CD4-positive, alpha-beta T cell treated with Interleukin-17A for 1 hour (primary cell): ENCODE measurements at places on chromosomes 7 and 10.

DNA sequence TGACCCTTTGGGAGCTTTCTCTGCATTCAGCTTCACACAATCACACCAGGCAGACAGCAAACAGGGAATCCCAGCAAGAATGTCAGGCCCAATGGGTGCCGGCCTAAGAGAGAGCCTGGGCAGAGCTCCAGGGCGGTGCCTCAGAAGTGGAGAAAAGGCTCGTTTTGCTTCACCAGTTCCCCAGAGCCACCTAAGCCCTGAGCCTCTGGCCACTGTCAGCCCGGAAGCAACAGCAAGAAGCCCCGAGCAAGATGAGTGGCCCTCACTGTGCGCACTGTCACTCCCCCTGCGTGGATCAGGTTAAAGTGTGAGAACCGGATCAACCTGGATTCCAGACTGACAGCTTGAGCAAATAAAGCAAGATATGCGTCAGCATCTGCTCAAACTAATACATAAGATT is 14.7 kb downstream of the CNPY1 start:
- DNase-seq: no peak

GRCh38 chr10:89062861-89063260 is 72.3 kb downstream of the FAS start:
- no peak for DNase-seq

DNA sequence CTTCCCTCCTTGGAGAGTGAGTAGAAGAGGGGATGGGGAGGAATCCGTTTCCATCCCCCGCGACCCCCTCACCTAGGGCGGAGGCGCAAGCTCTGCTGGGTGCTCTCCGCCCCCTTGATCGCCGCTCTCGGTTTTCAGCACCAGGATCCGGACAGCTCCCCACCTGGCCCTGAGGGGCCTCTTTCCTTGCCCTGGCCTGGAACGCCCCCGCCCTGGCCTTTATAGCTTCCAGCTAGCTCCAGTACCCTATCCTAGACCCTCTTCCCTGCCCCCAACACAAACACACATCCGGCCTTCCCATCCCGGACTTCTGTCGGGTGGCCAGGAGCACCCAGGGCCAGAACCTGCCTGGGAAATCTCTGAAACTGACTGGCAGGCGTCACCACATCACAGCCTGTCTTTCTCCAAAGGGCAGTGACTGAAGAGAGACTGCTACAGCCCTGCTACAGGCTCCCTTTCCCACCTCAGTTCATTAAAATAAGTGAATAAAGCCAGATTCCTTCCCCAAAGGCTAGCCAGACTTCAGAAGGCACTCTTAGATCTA is 72.3 kb upstream of the LEP start:
- DNase-seq: no peak

DNA sequence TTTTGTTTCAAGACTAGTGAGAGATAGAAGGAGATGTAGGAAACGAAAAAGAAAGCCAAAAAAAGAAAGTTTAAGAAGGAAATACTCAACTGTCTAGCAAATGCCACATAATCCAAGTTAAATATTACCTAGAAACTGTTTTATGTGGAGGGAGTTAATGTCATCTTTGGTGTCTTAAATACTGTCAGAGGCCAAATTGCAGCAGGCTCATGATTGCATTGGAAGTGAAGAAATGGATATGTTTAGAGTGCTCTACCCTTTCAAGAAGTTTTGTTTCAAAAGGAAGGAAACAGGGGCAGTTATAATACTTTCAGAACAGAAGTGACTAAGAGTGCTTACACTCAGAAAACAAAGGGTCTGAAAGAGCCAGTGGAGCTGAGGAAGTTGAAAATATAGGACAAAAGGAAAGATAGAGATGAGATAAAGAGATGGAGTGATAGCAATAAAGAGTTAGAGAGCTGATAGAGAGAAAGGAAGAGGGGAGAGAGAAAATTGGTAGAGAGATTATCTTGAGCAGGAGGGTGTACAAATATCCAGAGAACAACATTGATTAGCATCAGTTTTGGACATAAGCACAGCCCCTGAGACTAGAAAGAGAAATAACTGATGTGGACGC is 28.0 kb upstream of the GNAI1 start:
- no peak for DNase-seq

- no peak for DNase-seq
Measured at GRCh38 chr7:2810682-2811415, 33.3 kb downstream of the GNA12 start.

DNA sequence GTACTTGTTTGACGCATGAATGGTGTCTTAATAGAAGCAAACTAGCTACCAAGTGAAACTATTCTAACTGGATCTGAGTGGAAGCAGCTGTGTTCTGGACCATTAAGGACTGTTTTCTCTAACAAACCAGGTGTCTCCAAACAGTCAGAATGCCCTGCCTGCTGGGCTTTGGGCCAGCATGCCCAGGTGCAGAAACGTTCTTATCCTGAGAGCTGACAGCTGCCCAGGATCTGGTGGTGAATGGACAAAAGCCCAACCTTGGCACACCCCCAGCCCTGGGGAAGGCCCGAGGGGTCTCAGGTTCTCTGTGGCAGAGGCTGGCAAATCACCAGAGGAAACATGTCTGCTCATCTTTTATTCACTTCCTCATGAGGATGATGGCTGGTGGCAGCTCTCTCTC is 48.2 kb upstream of the LAMB4 start:
- no peak for DNase-seq

DNA sequence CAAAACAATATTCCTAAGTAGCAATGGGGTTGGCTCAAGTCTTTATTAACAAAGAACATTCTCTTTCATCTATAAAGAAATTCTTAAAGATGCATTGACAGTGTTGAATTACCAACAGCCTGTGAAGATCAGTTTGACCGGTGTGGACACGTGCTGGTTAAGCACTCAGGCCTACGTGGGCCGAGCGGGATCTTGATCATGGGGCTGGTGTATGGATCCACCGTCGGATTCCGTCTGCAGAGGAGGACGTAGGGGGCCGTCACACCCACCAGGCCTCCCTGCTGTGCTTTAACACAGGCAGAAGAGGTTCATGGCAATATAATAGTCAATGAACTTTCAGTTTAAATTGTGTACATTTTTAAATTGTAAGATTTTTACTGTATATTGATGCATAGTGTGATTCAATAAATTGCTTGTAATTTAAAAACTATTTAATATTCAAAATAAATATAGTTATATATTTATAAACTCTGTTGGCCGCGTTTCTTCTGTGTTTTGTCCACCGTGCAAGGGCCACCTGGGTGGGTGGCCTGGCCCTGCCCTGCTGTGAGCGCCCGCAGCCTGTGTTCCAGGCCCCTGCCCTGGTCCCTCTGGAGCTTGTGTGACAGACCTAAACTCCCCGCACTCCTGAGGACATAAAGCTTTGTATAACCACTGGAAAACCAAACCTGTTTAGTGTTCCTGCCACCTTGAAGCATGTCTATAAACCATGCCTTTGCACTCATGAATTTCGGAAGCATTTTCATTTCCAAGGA is 1.9 kb upstream of the BHLHA15 start:
- no peak for DNase-seq

DNA sequence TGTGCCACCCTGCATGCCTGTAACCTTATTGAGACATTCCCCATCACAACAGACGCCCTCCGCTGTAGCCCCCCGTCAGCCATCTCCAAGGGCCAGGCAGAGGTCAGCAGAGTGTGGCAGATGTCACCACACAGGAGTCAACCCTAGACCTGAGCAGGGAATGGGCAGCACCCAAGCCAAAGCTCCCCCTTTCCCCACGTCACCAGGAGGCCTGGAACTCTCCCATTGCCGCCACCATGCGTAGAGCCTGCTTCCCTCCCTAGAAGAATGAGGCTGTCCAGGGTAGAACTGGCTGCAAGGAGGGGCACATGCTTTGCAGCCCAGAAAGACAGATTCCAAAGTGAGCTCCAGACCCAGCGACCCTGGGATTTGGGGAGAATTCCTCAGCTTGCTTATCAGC is 342.9 kb downstream of the TNS3 start:
- no peak for DNase-seq

DNA sequence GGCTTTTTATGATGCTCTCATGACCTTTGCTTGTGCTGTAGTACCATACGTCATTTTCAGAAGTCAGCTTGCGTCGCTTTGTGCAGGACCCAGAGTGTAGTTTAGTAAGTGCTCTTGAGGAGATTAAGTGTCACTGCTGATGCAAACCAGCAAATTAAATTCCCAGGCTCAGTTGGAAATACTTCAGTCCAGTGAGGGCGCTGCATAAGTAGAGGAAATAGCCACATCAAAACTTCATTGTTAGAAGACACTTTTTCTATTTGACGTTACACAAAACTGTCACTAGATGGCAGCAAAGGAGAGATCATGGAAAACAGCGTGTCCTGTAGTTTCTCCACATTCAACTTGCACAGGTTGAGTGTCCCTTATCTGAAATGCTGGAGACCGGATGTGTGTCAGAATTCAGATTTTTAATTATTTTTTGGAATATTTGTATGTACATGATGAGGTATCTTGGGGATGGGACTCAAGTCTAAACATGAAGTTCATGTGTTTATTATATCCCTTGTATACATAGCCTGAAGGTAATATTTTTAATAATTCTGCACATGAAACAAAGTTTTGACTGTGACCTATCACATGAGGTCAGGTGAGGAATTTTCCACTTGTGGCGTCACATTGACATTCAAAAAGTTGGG is 7.9 kb downstream of the ZNF22 start:
- peak; percentile 76 for DNase-seq

- no peak for DNase-seq
Measured at GRCh38 chr10:107427016-107427415, 262.5 kb upstream of the SORCS1 start.

DNA sequence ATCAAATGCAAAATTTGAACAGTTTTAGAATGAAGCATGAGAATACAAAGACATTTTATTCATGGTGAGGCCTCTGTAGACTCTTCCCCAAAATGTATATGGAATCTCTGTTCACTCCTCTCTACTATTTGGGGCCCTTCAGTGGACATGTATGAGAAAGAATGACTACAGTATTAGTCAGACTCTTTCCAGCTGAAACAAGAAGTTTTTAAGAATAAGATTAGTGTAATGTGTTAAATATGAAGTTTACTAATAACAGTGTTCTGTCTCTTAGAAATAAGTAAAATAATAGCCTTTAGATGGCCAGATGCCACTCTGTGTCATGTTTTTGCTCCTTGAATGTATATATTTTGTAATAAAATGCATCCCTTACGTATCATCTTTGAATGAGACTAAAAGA is 585.6 kb downstream of the SUGCT start:
- no peak for DNase-seq

DNA sequence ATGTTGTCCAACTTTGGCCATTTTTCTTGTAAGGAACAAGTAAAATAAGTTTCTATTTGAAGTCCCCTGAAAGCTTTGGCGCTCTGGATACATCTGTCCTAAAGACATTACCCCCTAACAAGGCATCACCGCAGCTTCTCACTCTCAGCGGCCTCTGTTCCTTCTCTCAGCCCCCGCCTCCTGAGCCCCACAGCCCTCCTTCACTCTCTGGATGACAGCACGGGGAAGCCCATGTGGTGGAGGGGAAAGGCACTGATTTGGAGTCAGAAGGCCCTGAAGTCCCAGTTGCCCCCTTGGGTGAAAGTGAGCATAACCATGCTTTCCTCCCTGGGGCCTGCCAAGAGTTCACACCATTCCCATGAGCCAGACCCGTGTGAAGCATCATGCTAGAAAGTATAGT is 4.6 kb downstream of the H2BK1 start:
- no peak for DNase-seq

- no peak for DNase-seq
Measured at GRCh38 chr10:57017356-57018037, 656.4 kb upstream of the ZWINT start.

DNA sequence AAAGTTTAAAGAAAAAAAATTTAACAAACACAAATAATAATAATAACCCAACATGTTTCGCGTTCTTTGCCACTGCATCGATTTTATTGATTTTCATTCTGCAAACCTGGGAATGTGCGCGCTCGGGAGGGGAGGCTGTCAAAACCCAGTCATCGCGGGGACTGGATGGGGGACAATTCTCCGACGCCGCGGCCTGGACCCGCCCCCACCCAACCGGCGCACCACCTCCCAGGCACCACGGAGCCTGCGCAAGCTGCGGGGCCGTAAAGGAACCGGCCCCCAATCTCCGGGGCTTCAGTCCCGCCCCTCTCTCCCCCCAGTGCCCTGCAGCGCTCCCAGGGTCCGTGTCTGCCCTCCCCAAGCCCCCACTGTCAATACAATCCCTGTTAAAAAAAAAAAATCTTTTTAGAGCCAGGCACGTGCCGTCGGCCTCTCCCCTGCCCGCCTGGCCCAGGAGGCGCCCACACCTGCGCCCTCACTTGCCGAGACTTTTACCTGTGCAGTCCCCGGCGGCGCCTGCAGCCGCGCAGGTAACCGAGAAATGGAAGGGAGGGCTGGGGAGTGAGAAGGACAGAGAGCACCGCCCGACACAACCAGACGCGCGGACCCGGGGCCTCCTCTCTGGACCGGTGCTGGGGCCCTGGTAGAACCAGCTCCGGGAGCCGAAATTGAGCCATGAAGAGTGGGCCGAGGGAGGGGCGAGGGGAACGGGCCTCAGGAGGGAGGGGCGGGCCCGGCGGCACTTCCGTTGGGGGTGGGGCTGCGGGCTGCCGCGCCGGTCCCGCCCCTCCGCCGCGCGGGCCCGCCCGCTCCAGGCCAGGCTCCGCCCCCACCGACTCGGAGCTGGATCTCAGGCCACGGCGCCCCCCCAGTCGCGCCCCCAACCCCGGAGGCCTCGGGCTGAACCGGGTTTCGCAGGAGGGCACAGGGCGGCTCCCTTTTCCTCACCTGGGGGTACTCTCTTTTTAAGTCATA is 7.6 kb upstream of the ZNF503 start:
- peak; percentile 16 for DNase-seq

GRCh38 chr10:114815791-114816190 is 5.8 kb upstream of the FHIP2A start:
- no peak for DNase-seq

- DNase-seq: no peak
Measured at GRCh38 chr7:96649981-96650380, 59.7 kb downstream of the SEM1 start.

- no peak for DNase-seq
Measured at GRCh38 chr7:101468546-101469275, 106.0 kb downstream of the COL26A1 start.
